ENCODE measurements at places on chromosomes 1 and 21.

DNA sequence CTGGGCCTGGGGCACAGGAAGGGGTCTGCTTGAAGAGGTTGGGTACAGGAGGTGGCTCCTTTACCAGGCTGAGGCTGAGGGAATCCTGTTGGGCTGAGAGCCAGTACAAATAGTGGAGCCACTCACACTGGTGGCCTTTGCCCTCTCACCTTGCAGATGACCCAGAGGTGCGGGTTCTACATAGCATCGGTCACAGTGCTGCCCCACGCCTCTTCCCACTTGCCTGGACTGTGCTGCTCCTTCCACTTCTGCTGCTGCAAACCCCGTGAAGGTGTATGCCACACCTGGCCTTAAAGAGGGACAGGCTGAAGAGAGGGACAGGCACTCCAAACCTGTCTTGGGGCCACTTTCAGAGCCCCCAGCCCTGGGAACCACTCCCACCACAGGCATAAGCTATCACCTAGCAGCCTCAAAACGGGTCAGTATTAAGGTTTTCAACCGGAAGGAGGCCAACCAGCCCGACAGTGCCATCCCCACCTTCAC, 1.8 kb upstream of the SLC50A1 start:
- no peak for DNase-seq

GRCh38 chr1:119794876-119795240, 16.4 kb downstream of the REG4 start:
- no peak for DNase-seq

GRCh38 chr1:44733365-44733764, 2.4 kb upstream of the RNU5D-1 start:
- no peak for DNase-seq

DNA sequence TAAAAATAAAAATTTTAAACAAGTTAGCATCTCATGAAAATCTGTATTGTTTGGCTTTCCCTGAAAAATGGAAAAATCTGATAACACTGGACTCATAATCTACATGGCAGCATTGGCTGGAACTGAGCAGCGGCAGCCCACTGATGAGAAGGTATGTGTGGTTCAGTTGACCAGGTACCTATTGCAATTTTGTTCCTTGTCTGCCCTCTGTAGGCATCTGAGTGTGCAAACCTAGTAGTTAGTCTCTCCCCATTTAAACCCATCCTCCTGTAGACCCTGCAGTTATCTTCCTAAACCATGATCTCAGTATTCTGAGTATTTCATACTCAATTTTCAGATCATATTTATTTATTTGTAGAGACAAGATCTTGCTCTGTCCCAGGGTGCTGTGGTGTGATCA, 59.4 kb upstream of the SERBP1 start:
- DNase-seq = peak; percentile 37

- no peak for DNase-seq
Observed at GRCh38 chr21:42030311-42030710, 20.2 kb upstream of the ZBTB21 start.

DNA sequence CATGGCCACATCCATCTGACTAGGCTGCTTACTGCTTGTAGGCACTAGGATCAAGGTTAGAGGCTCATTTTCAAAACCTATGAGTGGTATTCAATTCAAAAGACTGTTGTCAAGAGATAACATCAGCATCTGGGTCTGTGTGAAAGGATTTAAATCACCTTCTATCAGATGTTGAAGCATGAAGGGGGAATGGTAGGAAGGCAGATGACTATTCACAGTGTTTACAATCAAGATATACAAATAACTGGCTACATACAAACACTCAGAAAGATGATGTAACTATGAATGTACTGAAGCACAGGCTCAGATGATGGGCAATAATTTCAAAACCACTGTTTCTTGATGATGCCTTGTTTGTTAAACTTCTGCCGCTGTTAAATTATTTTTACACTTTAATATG, 249.2 kb downstream of the SLC45A1 start:
- no peak for DNase-seq

DNA sequence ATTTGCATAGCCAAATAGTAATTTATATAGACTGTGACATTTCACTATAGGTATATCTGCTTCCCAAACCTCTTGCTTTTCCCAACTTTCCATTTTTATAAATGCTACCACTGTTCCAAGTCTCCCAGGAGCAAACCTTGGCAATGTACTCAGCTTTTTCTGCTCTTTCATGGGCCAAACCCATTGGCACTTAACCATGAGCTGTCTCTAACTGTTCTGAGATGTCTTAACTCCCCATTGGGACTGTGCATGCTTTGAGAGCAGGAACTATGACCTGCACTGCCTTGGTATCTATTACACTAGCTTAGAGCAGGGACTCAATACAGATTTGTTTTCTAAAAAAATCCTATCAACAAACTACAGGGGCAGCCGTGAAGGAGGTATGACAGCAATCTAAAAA, 22.5 kb upstream of the KHDRBS1 start:
- DNase-seq = no peak

- DNase-seq = no peak
Observed at GRCh38 chr1:206080026-206080820, 27.2 kb downstream of the RHEX start.

DNA sequence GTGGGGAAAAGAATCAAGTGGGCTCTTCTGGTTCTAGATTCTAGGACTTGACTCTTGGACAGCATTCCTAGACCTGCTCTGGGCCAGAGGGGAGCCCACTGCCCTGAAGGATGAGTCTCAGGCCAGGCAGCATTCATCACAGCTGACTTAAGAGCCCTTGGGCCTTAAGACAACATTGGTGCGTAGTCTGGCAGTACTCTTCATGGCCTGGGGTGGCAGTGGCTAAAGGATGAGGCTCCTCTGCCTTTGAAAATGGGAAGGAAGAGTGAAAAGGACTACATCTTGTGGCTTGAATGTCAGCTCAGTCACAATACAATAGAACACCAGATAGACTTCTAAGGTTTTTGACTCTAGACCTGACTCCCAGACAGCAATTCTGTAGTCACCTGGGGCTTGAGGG, 1415.1 kb upstream of the PRMT6 start:
- no peak for DNase-seq

DNA sequence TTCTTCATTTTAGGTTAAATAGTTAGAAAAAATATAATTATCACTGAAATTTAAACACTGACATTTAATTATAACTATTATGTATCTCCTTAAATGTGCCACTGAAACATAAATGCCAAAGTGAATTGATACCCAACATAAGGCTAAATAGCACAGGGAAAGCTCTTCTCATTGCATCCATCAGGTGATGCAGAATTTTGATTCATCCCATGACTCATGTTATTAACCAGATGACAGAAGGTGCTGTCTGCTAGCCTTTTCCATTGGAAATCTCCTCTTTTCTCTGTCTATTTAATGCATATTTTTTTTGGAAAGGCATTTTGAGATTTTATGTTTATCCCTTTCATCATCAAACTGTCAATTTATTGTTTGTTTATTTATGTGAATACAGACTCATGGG, 136.8 kb downstream of the KCNK2 start:
- DNase-seq = no peak

GRCh38 chr1:101221945-101222429, 14.8 kb upstream of the S1PR1 start:
- no peak for DNase-seq

DNA sequence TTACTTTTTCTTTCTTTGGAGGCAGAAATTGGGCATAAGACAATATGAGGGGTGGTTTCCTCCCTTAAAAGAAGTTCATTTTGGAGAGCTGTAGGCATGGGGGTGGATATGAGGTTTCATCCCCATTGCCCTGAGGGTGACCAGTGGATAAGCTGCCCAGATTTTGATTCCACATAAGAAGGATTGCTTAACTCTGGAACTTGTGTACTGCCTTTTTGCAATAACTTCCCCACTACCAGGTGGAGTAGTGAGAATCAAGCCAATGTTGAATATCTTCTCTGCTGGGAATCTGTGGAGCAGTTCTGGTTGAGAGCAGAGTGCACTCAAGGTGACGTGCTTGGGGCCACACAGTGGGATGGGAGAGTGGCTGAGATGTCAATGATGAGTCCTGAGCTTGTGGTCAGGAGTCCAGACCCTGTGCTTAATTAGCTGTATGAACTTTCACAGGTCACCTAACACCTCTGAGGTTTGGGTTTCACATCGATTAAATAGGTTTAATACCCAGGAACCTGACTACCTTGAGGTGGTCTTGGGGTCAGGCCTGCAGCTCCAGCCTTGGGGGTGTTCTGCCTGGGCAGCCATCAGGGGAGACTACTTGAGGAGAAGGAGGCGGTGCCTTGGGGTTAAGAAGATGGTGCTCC, 152.9 kb downstream of the FCRL5 start:
- no peak for DNase-seq

DNA sequence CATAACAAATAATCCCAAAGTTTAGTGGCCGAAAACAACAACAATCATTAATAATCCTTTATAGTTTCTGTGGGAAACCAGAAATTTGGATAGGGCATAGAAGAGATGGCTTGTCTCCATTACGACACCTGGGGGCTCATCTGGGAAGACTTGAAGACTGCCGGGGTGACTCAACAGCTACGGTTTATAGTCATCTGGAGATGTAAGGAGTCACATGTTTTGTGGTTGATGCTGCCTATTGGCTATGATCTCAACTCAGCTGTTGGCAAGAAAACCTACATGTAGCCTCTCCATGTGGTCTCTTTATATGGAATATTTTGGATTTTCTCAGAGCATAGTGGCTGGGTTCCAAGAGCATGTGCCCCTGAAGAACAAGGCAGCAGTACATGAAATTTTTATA, 29.3 kb upstream of the TSPAN2 start:
- DNase-seq = no peak

- DNase-seq = no peak
Observed at GRCh38 chr1:224132901-224133300, 19.0 kb downstream of the FBXO28 start.

DNA sequence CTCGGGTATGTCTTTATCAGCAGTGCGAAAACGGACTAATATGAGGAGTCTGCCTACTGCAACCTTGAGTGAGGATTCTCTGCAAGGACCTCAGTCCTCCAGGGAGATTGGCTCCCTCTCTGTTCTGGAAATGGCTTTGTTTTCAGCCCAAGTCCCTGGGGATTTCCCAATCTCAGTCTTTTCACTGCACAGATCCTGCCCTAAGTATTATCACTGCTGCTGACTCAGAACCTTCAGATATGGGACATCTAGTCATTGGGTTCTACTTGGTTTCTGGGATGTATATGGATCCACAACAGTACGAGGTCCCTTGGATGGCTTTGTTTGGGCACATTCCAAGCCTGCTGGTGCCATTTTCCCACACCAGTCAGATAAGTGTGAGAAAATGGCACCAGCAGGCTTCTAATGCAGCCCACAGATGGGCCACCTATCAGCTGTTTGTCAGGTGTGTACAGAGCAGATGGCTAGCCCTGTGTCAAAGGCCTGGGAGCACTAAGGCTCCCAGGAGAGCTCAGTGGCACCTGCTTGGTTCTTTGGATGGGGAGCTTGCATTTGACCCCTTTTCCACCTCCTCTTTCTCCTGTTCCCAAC, 27.4 kb downstream of the ELF3 start:
- no peak for DNase-seq

- no peak for DNase-seq
Observed at GRCh38 chr1:204560590-204561150, 44.5 kb downstream of the MDM4 start.

DNA sequence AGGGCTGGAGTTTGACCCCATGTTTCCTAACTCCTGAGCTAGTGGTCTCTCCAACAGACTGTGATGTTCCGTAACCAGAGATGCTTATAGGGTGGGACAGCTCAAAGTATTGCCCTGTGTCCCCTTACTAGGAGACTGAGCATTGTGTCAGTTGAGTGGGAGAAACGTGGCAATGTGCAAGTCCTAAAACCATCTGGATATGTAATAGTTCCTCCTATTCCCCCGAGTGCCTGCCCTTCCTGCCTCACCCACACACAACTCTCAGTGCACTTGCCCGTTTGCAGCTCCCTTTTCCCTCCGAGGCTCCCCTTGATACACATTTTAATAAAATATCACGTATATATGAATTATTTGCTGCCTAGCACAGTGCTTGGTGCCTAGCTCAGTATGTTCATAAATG, 3.4 kb downstream of the PIGV start:
- DNase-seq = no peak

- DNase-seq = no peak
Observed at GRCh38 chr1:231122143-231122542, 39.7 kb upstream of the TRIM67 start.

DNA sequence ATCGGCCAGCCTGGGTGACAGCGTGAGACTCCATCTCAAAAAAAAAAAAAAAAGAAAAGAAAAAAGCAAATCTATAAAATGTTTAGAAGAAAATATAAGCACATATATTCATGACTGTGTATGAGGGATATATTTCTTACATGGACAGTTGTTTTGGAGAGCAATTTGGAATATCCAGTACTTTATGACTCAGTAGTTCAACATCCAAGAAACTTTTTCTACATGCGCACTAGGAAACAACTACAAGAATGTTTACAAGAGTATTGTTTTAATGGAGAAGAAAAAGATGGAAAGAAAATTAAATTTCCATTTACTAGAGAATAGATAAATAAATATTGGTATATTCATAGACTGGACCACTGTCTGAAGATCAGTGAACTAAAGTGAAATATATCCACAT, 77.5 kb downstream of the MAST2 start:
- DNase-seq = no peak

DNA sequence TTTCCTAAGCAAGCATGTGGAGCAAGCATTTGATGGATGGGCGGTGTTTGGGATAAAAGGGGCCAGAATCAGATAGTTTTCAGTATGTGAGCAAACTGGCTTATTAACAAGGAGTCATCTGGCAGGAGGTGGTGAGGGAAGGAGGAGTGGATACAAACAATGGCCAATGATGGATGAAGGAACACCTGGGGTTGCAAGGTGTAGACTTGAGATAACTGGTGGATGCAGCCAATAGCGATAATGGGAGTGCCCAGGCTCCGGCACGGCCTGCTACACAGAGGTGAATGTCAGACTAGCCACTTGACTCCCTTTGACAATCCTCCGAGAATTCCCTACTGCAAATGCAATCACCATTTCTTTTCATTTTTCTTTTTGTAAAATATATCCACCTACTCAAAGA, 41.7 kb downstream of the C8B start:
- DNase-seq = no peak

DNA sequence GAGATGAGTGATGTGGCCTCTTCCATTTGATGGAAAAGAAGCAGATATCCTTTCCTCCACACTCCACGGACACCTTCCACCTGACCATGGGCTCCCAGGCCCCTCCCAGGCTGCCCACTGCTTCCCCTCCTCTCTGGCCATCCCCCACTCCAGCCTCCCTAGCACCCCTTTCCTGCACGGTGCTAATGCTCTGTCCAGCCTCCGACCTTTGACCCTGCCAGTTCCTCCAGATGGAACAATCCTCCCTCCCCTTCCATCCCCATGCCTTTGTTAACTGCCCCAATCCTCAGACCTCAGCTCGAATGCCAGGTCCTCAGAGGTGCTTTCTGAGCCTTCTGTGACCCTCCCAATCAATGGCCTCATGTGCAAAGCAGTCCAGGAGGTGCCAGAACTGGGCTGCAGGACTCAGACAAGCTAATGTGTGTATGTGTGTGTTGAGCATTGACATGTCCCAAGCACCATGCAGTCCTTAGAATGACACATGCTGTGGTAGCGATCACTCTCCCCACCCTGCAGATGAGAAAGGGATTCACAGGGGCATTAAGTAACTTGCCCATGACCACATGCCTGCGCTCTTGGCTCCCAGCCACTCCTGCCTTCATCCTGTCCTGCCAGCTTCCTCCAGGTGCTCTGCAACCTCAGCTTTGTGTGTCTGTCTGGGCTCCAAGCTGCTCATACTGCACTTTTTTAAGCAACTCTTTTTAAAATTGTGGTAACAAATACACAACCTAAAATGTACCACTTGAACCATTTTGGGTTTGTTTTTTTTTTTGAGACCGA, 63.5 kb upstream of the EDN2 start:
- no peak for DNase-seq

Measured in activated CD8-positive, alpha-beta T cell treated with anti-CD3 and anti-CD28 coated beads for 36 hours (primary cell).